Glutamatergic neuron (in vitro differentiated cells): ENCODE measurements at places on chromosomes 12 and 14. TPM values are rescaled to one million over a fixed set of nuclear protein-coding genes. Genes with fewer than 3 reads are reported as not detected.

CLEC9A gene
- total RNA-seq, result not detected

ACADS gene
- 8.1 TPM for total RNA-seq

NEUROD4 gene
- 206 TPM for total RNA-seq

OR11H6 gene
- not detected for total RNA-seq

BIN2 gene
- not detected for total RNA-seq

NUAK1 gene
- total RNA-seq, result 18.8 TPM

NTN4 gene
- total RNA-seq, result 0.59 TPM

TC2N gene
- total RNA-seq, result 2.5 TPM

NDRG2 gene
- total RNA-seq, result 33.1 TPM

TAS2R7 gene
- 0.39 TPM for total RNA-seq

TRPV4 gene
- 0.17 TPM for total RNA-seq

WNT5B gene
- 16.3 TPM for total RNA-seq

ANKS1B gene
- total RNA-seq, result 11.3 TPM

EML5 gene
- 2.1 TPM for total RNA-seq

KRT77 gene
- not detected for total RNA-seq

CLEC4C gene
- total RNA-seq, result not detected

PPP1R1A gene
- 47.6 TPM for total RNA-seq

MSI1 gene
- total RNA-seq, result 229 TPM
